NCI-H446 treated with DMSO at 0.1 percent for 48 hours (cell line): ENCODE measurements at places on chromosomes 4 and X.

DNA sequence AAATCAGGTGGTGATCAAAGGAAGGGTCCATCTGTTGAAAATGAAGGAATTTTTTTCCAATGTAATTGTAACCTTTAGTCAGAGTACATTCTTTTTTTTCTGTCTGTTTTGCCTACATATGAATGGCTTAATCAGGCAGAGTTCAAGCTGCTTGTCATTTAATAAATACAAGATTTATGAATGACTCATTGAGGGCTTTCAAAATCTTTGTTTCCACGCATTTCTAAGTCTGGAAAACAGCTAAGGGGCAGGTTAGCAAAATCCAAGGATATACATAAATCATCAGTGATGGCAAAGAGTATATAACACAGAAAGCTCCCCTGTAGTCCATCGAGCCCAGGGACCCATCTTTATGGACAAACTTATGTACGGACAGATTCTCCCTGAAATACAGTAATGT, 1.8 kb downstream of the CA5B start:
- DNase-seq, result no peak

DNA sequence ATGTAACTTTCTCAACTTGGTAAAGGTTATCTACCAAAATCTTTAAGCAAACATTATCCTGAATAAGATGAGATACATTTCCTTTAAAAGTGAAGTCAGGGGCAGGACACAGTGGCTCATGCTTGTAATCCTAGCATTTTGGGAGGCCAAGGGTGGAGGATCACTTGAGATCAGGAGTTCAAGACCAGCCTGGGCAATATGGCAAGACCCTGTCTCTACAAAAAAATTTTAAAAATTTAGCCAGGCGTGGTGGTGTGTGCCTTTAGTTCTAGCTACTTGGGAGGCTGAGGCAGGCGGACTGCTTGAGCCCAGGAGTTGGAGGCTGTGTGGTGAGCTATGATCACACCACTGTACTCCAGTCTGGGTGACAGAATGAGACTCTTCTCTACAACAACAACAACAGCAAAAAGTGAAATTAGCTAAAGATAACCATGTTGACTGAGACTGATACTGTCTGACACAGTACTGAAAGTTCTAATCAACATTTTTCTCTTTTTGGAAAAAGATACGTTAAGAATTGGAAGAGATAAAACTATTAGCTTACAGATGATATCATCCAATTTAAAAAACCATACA, 4.9 kb downstream of the DCAF16 start:
- DNase-seq, result no peak

GRCh38 chrX:46178763-46179162, 366.5 kb downstream of the ZNF674 start:
- DNase-seq, result no peak

GRCh38 chr4:173009129-173009823, 159.3 kb upstream of the GALNT7 start:
- no peak for DNase-seq

GRCh38 chr4:73527196-73527595, 45.7 kb downstream of the AFM start:
- no peak for DNase-seq

GRCh38 chr4:165199286-165199685, 8.1 kb upstream of the KLHL2 start:
- peak; percentile 26 for DNase-seq

DNA sequence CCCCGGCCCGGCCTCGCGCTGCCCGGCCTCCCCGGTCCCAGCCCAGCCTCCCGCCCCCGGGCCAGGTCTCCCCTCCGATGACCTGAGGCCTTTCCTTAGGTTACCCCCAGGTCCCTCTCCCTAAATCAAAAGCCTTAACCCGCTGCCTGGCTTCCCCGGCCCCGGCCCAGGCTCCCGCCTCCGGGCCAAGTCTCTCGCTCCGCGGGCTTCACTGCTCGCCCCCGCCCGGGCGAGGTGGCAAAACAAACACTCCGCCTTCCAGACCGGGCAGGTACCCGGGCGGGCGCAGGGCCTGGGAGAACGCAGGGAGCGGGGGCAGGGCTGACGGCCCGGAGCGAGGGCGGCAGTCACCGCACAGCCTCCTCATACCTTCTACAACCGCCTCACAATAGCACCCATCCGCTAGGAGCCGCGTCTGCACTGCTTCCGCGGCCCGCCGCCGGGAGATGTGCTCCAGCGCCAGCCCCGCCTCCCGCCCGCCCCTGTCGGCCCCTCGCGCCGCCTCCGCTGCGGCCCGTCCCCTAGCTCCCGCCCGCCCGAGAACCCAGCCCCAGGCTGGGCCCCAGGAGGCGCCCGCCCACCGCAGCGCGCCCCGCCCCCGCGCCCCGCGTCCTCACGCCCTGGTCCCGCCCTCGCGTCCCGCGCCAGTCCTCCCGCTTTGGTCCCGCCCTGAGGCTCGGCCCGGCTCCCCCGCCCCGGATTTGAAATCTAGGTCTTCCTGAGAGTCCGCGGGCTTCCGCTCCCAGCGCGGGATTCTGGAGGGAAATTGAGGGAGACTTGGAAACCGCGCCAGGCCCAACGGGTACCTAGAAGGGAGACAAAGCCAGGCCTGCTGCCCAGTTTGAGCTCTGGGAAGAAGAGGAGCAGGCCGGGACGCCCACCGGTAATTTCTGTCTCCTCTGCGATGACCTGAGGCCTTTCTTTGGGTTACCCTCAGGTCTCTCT, at the start of the genes CASP3 and PRIMPOL:
Gene CASP3 (minus strand): TSS at position 422 of the 945 bp plus-strand sequence. CDS start 10,994 bp downstream, outside the sequence.
Gene PRIMPOL (plus strand): TSS at position 713 of the 945 bp plus-strand sequence. CDS start 7,403 bp downstream, outside the sequence.
- DNase-seq, result peak; percentile 82

GRCh38 chrX:97027384-97027922, 143.7 kb downstream of the RPA4 start:
- no peak for DNase-seq

DNA sequence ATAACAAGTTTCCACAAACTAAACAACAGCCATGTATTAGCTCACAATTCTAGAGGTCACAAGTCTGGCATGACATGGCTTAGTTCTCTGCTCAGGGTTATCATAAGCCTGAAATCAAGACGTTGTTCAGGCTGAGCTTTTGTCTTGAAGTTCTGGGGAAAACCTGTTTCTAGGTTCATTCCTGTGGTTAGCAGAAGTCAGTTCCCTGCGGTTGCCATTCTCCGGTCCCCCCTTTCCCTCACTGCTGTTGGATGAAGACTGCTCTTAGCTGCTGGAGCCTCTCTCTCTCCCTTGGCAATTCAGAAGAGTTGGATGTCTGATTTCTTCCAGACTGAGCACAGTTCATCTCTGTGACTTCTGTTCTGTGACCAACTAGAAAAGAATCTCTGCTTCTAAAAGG, 962.6 kb downstream of the PCDH7 start:
- DNase-seq, result no peak

GRCh38 chr4:80361329-80361900, 25.9 kb downstream of the CFAP299 start:
- no peak for DNase-seq

DNA sequence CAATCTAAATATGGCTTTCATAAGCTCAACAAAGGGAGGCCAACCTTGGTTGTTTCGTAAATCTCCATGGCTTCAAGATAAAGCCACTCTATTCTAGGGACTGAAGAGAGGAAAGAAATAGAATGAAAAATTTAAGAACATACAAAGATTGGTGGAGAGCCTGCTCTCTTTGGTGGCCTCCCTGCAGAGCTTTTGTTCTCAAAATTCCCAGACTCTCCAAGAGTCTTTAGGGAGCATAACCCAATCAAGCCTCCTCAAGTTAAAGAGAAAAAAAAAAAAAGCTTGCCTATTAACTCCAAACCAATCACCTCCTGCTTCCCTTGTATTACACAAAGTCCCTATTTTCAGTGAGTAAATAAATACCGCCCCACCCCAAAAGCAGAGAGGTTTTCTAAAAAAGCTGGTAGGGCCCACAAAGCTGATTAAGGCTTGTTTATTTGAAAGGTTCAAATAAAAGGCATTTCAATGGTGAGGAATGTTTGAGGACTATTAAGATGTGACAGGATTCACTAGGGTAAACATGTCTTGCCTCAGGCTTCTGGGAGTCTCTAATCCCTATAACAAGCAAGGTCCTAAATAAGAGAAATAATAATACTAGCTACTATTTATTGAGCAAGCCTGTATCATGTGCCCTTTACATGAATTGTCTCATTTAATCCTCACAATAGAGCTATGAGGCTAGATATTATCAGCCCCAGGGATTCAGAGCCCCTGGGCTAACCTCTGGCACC, 71.6 kb downstream of the GPC3 start:
- no peak for DNase-seq

GRCh38 chr4:86334020-86334750, 25.7 kb downstream of the MAPK10 start:
- no peak for DNase-seq

DNA sequence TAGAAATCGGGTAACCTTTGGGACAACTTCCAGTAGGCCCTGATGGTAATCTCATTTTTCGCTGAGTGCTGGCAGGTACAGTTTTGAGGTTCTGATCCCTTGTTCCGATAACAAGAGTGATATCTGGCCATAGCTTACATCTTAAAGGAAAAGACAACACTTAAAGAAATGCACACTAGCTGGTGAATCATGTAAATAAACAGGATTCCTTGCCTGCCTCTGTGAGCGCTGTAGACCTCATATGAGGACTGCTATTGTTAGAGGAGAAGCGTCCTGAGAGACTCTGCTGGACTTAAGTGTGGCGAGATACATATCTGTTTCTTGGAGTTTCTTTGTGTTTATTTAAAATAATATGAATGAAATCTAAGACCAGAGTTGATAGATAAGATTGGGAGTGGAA, 149.3 kb upstream of the SLC4A4 start:
- DNase-seq, result no peak

- no peak for DNase-seq
Measured at GRCh38 chr4:73979407-73979957, 2.3 kb downstream of the PF4 start.

- no peak for DNase-seq
Measured at GRCh38 chrX:20061855-20062254, 54.9 kb downstream of the MAP7D2 start.

DNA sequence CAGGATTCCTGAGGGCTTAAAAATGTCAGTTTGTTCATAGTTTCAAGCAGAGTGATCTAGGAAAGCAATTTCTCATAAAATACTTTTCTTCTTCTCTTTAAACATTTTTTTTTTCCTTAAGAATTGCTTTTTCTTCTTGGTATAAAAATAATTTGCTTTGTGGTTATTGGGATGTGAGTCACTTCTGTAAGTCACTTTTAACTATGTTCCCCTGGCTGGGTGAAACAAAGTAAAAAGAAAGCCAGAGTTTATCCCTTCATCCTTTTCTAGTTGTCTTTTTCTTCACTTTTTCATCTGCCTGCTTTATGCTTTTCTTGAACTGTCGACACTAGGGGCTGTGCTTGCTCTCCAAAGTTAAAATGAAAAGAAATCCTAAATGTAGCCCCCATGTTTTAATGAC, 33.5 kb downstream of the ARSJ start:
- DNase-seq, result no peak

DNA sequence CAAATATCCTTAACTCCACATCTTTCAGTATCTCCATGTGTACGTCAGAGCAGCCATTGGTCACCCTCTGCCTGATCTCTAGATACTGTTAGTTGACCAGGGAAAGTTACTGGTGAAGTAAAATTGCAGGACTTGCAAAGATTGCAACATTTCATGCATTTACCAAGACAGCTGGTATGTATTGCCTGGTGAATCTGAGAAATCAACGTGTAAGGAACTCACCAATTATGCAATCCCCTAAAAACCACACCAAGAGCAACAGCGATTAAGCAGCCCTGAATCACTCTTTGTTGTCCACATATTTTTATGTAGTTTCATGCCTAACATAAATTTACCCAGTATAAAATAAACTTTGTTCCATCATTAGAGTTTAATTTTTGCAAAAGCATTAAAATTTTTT, 271.2 kb downstream of the NLGN4X start:
- DNase-seq, result no peak

GRCh38 chr4:4227510-4228355, 1.0 kb upstream of the OTOP1 start:
- DNase-seq, result no peak

DNA sequence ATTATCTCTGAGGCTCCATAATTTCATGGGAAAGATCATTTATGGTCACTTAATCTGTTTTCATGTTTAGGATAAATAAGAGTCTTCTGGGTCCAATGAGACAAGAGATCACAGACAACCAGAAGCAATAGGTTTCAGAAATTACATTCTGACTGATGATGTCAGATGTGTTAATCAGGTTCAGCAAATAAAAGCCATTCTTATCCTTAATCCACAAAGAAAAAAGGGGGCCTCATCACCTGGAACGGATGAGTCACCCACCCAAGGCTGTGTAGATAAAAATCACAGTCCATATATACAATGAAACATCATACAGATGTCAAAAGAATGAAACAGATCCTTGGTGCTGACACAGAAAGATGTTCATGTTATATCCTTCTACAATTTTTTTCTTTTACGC, 36.6 kb downstream of the SYTL4 start:
- no peak for DNase-seq

DNA sequence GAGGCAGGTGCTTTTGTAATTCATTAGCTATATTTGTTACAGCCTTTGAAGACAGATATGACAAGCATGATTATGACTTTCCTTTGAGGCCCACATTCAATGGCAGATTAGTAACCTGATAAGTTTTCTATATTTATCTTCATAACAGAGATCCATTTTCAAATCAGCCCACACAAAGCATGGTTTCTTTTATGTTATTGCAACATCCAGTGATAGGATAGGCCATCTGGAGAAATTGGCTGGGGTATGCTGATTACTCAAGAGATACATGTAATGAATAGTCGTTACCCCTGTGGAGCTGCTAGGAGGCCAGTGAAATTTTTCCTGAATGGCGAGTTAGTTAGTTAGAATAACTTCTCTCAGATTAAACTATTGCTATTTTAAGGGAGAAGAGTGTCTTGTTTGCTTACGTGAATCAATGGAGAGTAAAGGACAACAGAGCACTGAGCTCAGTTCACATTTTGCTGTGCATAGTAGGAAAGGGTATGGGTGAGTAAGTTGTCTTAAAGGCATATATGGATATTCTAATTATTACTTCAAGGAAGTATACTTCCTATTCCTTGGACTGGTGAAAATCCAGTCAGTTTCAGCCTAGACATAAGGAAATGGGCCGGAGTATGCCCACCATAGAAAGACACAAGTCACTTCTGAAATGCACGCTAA, 79.2 kb upstream of the DKK2 start:
- no peak for DNase-seq

GRCh38 chr4:185920691-185921260, 108.8 kb upstream of the SORBS2 start:
- no peak for DNase-seq

DNA sequence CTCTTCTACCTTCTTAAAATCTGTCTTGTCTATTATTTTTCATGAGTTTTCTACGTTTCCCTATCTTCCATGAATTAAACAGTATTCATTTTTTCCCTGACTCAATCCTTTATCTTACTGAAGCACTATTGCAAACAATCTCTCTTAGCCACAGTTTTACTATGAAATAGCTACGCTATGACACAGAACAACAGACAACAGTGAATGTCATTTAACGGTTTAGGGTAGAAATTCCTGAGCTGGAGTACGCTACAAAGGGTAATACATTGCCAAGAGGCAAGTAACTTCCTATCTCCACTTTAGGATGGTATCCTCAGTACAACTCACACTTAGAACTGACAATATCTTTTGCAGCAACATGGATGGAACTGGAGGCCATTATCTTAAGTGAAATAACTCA, 552.6 kb downstream of the INPP4B start:
- no peak for DNase-seq

GRCh38 chrX:107672955-107673378, 44.7 kb downstream of the PRPS1 start:
- no peak for DNase-seq
